ENCODE measurements at places on chromosomes 1 and 21.

DNA sequence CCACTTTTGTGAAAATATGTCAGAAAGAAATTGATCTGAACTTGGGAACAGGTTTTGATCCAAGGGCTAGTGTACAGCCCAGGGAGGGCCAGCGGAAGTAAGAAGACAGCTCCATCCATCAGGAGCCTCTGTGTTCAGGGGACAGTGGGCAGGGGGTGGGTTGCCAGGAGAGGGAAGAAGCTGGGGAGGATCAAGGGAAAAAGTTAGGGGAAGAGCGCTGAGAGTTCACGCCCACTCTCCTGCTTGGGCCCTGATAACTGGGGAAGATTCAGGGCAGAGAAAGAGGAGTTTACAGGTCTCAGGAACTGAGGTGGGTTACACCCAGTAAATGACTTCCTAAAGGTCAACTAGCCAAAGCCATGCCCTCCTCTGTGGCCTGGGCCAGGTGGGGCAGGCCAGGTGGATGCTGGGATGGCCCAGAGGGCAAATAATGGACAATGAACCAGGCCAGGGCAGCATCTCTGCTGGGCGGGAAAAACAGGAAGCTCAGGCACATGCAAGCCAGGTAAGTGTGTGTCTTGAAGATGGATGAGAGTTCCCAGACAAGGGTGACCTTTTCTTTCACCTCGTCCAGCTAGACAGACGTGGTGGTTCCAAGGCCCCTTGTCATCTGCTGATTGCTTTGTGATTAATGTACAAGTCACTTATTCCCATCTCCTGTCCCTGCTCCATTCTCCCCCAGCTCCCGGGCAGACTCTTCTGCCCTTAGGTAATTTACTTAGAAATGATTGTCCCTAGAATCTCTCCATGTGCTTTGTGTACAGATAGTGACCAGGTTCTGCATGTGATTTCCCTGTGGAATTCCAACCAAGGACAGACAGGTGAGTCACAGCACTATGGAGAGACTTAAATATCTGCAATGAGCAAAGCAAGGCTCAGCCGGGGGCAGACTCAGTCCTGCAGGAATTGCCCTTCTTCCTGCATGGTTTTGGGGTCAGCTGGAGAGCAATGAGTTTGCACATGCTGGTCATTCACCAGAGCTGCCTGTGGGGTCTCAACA lies 57.0 kb downstream of the MDM4 start:
- no peak for DNase-seq

DNA sequence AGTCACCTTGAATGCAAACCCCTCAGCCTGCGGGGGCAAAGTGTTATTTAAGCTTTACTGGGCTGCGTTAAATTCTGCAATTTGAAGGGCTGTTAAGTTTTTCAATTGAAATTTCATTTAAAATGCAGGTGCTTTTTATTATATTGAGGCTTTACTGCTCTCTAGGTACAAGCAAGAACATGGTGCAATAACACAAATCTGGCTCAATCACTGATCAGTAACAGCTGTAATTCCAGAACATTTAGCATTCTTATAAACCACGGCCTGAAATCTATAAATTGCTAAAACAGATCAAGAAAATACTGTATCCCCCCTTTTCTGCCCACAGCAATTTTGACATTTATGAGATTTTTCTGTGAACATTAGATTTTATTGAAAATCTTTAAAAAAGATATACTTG lies 322.8 kb downstream of the KCTD3 start:
- no peak for DNase-seq

DNA sequence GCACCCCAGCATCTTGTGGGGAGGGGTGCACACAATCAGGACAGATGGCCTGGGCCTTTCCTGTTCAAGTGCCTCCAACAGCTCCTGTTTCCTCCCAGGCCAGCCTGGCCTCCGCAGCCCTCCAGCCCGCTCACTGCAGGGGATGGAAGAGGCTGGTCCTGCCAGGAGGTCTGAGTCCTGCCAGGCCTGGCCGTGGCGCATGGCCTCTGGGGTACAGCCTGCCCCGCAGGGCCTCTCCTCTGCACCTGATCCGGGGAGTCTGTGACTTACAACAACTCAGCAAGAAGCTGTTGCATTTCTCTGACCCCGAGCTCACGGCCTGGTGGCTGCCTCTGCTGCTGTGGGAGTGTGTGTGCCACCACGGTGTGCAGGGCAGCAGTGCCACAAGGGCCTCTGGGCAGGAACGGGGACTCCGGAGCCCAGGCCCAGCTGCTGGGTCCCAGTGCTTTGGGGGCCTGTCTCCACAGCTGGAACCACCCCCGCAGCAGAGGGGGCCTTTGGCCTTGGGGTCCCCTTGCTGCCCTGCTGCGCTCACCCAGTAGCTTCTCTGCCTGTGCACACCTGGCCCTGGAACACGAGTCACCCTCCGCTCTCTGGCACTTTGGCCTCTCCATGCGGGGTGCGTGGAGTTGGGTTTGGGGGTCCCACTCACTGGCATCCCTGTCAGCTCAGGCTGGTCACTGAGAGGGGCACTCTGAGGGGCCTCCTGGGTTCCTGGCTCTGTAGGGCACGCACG lies 17.4 kb upstream of the LRRC3 start:
- DNase-seq, result no peak

- DNase-seq, result no peak
Observed at GRCh38 chr1:244316407-244316806, 135.3 kb downstream of the ADSS2 start.

DNA sequence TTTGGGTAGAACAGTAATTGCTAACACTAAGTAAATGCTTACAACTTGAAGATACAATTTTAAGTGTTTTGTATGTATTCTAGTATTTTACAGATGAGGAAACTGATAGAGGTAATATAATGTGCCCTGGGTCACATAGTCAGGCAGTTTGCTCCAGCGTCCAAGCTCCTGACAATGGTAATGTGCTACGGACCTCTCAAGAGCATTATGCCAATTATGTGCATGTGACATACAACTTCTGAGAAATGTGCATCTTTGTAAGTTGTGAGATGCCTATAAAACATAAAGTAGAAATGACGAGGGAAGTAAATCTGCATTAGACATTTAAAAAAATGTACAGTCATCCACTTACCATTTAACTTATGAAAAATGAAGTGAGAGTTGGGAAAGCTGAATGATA lies 186.8 kb downstream of the LRRC7 start:
- DNase-seq, result no peak

DNA sequence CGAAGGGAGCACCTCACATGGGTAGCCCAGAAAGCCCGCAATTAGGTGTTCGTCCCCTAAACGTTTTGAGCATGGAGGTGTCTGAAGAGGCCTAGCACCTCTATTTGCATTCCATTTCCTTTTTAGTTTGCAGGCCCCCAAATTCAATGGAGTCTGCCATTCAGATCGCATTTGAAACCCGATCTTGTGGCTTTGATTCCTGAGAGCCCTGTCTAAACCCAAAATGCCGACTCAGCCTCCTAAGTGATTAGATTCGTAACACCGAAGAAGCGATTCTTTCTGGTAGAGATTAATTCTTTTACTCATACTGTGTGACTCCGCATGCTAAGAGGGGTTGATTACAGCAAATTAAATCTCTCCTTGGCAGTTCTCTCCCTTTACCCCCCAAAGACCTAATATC lies 415.2 kb upstream of the KAZN start:
- no peak for DNase-seq

DNA sequence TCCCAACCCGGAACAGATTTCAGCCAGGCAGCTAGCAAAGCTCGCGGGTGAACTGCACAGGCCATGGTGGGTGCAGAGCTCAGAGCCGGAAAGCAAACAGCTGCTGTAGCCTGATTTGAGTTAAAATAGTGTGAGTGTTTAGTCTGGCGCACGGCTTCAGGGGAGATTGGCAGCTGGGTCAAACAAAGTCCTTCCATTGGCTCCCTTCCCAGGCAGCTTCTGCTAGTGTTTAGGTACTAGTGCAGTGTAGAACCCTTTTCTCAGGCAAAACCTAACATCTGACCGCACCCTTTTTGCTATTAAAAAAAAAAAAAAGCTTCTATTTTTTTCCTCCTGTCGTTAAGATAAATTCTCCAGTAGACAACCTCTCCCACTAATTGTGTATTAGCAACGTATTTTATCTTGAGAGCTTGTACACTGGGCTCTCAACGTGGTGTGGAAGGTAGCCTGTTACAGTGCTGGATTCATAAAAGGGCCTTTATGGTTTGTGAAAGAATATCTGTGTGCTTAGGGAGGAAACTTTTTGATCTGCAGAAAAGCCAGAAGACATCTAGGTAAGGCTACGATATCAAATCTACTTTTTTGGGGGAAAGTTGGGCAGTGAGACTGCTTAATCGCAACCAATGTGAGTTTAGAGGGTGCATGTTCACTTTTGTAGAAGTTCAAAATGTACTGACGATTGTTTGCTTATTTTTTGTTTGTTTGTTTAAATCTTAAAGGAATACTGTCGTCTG lies 689.6 kb downstream of the USP25 start:
- no peak for DNase-seq

DNA sequence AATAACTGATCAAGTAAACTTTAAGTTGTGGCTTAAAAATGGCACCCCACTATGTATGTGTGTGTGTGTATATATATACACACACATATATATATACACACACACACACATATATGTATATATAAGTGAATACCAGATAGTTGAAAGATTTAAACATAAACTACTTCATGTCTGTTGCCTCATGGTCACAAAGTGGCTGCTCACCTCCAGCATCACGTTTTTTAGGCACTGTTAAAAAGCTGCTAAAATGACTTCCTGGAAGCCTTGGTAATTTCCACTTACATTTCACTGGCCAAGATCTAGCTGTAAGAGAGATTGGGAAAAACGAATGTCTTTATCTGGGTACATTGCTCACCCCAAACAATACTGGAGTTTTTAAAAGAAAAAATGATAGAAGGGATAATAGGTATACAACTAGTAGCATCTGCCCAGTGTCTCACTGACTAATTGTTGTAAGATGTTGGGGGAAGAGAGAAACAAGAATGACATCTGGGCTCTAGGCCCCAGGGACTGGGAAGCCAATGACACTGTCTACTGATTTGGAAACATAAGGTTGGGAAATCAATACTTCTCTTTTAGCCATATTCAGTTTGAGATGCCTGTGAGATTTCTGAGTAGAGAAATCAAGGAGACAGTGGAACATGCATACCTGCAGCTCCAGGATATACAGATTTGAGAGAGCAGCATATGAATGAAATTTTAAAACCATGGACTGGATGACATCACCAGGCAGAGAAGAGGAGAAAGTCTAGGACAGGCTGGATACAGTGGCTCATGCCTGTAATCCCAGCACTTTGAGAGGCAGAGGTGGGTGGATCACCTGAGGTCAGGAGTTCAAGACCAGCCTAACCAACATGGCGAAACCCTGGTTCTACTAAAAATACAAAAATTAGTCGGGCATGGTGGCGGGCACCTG lies 42.8 kb downstream of the CLDN14 start:
- no peak for DNase-seq

GRCh38 chr1:175363031-175363430 lies 170.5 kb upstream of the KIAA0040 start:
- DNase-seq, result no peak

GRCh38 chr1:39947260-39947659 lies 7.7 kb upstream of the MFSD2A start:
- DNase-seq, result no peak

GRCh38 chr1:111768023-111768422 lies 12.3 kb downstream of the DDX20 start:
- DNase-seq, result no peak

- DNase-seq, result no peak
Observed at GRCh38 chr1:7019510-7019909, 234.3 kb downstream of the CAMTA1 start.

- DNase-seq, result no peak
Observed at GRCh38 chr21:39661121-39661520, 48.4 kb downstream of the B3GALT5 start.

DNA sequence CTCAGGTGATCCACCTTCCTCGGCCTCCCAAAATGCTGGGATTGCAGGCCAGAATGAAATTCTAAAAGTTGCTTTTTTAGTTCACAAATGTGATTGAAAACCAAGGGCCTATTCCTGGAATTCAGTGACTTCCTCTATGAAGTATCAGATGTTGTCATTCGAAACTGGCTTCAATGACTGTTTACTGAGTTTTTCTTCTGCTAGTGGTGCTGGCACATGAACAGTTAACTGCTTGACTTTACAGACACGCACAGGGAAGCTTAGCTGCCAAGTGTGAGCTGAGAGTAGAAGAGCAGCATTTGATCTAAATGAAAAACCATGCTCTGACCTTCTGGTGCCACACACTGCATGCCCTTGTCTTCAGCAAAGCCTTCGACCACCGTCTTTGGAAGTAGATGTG lies 32.8 kb upstream of the AJAP1 start:
- no peak for DNase-seq

DNA sequence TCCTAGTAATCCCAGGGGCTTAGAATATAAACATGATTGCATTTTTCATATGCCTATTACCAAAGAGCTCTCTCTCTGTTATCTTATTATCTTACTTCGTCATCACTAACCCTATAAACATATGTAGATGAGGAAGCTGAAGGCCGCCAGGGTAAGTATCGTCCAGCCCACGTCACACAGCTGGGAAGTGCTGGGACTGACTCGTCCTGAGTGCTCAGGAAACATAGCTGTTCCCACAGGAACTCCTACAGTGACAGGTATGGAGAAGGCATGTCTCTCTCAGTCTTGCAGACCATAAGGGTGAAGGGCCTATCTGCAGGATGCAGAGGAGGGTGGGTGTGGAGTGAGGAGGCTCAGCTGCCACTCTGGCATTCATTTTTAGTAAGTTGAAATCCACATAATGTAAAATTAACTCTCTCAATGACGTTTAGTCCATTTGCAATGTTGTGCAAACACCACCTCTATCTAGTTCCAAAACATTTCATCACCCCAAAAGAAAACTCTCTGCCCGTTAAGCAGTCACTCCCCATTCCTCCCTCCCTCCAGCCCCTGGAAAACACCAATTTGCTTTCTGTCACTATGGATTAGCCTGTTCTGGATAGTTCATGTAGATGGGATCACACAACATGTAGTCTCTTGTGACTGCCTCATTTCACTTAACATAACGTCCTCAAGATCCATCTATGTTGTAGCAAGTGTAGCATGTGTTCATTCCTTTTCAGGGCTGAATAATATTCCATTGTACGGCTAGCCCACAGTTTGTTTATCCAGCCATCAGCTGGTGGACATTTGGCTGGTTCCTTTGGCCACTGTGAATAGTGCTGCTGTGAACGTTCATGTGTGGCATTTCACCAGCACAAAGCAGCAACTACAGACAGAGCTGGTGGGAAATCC lies 68.3 kb downstream of the TCP10L start:
- DNase-seq, result no peak
